Frontal cortex (tissue), 4 donors: ENCODE measurements at places on chromosomes 3 and 15.

- no peak for DNase-seq
These were observed 112.8 kb upstream of the BCL6 start for GRCh38 chr3:187858041-187858440.

DNA sequence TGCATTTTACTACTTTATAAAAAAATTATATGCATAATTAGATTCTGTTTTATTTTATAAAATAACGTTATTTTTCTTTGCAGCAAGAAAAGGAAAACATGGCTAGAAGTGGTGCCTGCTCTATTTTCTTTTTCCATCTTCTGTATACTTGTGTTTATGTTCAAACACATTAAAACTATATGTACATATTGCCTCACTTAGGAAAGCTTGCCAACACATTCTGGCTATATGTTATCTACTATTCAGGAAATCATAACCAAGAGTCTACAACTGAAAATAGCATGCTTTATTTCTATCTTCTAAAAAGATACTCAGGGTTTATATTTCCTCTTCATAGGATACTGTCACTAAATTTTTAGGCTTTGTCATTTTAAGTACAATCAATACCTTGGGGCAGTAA lies 90.2 kb upstream of the KCNMB2 start:
- no peak for DNase-seq

DNA sequence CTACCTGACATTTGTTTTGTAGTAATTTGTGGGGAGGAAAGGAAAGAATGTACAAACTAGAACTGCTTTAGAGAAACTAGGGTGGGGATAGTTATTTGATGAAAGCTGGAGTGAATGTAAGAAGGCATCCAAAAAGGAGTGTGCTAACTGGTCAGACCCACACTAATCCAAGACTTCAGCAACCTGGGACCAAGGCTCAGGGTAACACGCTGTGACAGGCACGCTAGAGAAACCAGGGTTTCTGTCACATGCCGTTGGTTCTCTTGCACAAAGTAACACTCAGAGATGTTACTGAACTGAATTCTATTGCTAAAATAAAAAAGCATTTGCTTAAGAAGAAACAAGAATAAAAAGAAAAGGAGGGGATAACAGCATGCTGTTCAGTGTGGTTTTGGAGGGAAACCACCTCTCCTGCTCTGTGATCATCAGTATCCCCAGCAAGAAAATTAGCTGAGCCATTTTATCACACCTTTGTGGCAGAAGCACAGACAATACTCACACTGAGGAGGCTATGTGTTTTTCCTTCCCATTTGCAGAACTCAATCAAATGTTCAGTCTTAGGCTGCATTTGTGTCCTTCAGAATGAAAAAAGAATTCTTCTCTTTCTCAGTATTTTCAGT lies 2.8 kb upstream of the CCDC80 start:
- no peak for DNase-seq

- no peak for DNase-seq
These were observed 29.0 kb downstream of the AQP9 start for GRCh38 chr15:58167095-58167691.

GRCh38 chr15:80923668-80924067 lies 66.0 kb downstream of the MESD start:
- DNase-seq = no peak

GRCh38 chr15:82663186-82663600 lies 16.0 kb upstream of the CPEB1 start:
- no peak for DNase-seq

DNA sequence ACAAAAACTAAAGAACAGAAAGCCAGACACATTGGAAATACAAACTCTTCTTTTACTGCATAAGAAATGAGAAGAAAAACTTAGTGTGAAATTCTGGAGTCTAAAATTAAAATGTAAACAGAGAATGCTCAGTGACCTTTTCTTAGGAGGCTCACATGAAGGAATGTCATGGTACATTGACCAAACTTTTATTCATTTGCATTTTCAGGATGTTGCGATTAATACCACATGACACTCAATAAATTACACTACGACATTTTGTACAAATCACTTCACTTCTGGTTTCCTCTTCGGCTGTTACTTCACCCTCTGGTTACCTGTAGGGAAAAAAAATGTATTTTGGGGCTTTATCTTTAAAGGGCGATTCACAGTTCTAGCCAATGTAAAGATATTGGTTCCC lies 56.4 kb upstream of the ACTC1 start:
- DNase-seq = no peak

DNA sequence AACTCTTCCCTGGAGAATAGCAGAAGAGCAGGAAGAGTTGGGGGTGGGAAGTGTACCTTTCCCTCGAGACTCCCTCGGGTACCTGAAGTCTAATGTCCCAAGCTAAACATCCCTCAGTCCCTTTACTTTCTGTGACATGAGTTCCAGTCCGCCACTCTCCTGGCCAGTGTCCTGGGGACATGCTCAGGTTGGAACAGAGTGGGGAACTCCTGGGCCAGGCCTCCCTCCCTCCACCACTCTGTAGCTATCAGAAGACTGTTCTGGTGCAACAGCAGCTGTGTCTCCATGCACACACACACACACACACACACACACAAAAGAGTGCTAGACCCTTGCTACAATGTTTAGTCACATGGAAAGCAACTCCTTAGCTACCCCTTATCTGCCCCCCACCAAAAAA lies 155.0 kb upstream of the HES1 start:
- no peak for DNase-seq

DNA sequence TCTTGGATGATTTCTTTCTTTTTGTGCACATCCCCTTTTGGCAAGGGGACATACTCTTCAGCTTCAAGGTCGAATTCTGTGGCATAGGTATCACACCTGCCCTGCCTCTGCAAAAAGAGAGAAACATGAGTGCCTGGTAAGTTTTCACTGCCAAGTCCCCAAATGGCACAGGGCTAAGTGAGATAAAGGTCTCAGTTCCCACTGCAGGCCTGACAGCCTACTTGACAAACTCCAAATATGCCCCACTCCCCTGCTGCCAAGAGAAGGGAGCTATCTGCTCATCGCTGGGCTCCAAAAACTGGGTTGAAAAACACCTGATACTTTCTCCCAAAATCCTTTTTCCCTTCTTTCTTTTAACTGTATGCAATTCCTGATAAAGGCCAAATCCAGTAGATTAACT lies 23.0 kb downstream of the RUVBL1 start:
- no peak for DNase-seq

DNA sequence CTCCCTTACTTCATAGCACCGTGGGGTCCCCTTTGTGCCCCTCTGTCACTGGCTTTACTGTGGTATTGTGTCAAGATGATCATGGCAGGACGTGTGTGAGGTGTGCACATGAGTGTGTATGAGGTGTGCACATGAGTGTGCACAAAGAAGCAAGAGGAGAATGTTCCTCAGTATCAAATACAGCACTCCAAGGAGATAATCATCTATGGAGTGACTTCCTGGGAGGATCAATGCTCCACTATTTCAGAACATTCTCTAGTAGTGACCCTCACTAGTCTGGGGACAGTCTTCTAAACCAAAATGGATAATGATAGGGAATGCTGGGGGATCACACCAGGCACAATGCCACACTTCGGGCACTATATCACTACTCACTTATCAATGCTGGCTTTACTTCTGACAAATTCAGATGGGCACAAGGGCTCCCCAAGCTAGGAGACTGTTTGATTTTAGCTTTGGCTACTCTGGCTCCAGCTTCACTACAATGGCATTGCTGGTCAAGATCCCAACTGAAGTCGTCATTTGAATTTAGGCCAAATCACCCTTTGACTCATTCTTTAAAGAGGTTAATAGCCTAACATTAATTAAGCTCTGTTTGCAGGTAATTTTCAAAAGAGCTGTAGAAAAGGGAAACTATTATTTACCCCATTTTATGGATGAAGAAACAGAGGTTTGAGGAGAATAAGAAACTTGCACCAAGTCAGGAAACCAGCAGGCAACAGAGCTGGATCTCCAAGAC lies 124.1 kb downstream of the THRB start:
- DNase-seq = no peak

DNA sequence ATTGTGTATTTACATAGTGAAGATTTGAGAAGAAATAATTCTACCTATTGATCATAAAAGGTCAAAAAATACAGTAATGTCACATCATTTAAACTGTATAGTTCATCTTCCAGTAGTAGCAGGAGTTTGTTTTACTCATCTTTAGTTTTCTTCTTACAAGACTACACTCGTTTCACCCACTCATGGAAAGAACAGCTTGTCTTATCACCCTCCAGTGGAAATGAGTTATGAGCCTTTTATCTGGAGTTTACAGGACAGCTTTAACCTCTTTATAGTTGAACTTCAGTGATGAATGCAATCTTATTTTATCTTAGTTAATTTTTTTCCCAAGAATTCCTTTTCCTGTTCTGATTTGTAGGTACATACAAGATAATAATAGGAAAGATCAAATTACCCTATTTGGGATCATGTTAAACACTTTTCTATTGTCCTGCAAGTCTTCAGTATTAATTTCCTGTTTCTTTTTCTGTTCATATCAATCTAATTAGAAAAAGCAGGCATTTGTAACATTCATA lies 36.8 kb downstream of the RBMS3 start:
- DNase-seq = no peak

DNA sequence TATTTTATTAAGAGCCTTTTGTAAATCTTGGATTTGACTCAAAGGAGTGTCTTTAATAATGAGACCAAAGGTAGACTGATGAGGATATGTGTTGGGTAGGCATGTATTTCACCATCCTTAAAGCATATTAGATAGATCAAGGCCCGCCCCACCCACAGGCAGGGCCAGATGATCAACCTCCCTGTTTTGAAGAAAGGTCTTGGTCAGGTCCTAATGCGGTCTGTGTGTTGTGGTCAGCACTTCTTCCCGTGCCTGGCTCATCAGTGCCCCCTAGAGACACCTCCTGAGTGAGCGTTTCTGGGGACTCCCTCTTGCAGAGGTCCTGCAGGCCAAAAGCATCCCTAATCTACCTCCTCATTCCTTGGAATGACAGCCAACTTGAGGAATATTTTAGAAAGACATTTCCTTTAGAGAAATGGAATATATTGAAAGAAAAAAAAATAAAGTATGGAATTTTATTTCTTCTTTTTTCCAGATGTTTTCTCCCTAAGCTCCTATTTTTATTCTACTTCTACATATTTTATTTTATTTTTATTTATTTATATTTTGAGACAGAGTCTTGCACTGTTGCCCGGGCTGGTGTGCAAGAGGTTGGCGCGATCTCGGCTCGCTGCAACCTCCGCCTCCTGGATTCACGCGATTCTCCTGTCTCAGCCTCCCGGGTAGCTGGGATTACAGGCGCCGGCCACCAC lies 6.0 kb downstream of the TM4SF4 start:
- DNase-seq = no peak

DNA sequence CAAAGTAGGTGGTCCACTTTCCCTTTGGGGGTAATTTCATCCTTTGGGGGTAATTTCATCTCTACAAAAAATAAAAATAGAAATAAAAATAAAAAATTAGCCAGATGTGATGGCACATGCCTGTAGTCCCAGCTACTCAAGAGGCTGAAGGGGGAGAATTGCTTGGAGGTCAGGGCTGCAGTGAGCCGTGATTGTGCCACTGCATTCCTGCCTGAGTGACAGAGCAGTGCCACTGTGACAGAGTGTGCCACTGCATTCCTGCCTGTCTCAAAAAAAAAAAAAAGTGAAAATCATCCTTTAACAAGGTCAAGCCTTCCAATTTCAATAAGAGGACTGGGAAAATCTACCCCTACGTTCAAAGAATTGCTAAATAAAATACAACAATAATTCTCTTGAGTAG lies 22.8 kb downstream of the SERP1 start:
- DNase-seq = no peak

- DNase-seq = no peak
These were observed 186.0 kb downstream of the NLGN1 start for GRCh38 chr3:173583496-173583895.
